ENCODE measurements at places on chromosomes 12 and 14. TPM values are rescaled to one million over a fixed set of nuclear protein-coding genes. Genes with fewer than 3 reads are reported as not detected.
A peak's percentile ranks its signal among the peaks of the same experiment; 100 is the strongest.

ENDOU gene
- total RNA-seq: 0.39 TPM

PTPRR gene
- total RNA-seq: 12.2 TPM

RNU4-1 gene
- total RNA-seq: 1,857 TPM

FIGNL2 gene
- total RNA-seq: not detected

DNA sequence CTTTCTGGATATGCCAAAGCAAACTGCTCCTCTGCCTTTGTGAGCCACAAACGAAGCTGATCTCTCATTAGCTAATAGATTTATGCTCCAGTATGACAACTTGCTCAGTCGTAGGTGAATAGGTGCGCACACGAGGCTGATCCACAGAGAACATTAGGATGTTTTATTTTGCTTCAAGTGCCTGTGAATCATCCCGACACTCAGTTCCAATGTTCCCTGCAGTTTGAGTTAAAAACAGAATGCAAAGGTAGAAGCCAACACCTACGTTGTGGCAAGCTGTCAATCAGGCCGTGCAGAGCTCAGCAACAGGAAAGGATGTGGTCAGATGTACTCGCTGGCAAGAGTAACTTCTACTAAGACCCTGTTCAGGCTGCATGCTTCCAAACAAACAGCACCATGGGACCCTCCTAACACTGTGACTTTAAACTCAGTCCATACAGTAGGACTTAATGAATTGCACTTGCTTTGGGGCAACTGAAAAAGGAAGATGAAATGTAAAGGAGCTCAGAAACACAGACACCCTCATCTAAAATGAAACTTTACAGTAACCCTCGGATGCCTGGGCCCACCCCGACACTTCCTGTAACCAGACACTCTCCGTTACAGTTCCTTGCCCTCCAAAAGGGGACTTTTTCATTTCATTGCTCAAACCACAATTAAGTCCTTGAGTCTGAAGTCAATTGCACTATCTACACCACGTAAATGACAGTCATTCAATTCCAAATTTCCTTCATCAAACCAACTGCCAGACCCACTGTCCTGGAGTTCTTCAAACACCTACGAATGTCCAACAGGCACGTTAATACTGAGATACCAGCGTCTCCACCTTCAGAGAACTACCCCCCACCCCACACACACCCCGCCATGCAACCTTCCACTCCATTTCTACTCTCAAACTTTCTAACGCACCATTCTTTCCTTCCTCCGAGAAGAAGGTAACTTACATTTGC lies 1.6 kb downstream of the CCDC88C start:
- DNase-seq: no peak
- no peaks in the 10 kb centered on the region for H3K27me3 ChIP-seq
- peaks cover 14% of the 10 kb centered on the region for H3K4me1 ChIP-seq
- H3K27ac ChIP-seq: no peak overlapping the region
- no peaks in the 10 kb centered on the region for H3K36me3 ChIP-seq
- H3K4me3 ChIP-seq: peak overlapping the region; percentile 83

DNA sequence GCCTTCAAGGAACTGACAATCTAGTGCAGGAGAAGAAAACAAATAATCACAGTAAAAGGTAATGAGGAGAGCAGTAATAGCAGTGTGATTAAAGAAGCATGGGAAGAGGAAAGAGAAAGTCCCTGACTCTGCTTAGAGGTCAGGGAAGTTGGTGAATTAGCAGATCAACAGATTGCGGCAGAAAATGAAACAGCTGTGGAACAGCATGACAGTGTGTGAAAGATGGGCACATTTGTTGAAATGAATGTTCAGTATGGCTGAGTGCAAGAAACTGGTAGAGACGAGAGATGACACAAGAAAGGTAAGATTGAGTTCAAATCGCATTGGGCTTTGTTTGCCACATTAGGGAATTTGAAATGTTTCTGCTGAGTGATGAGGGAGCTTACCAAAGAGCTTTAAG lies 63.7 kb upstream of the RASSF8 start:
- H3K36me3 ChIP-seq: no peaks in the 10 kb centered on the region
- H3K27ac ChIP-seq: no peak overlapping the region
- H3K4me3 ChIP-seq: no peak overlapping the region
- no peaks in the 10 kb centered on the region for H3K27me3 ChIP-seq
- DNase-seq: no peak

DNA sequence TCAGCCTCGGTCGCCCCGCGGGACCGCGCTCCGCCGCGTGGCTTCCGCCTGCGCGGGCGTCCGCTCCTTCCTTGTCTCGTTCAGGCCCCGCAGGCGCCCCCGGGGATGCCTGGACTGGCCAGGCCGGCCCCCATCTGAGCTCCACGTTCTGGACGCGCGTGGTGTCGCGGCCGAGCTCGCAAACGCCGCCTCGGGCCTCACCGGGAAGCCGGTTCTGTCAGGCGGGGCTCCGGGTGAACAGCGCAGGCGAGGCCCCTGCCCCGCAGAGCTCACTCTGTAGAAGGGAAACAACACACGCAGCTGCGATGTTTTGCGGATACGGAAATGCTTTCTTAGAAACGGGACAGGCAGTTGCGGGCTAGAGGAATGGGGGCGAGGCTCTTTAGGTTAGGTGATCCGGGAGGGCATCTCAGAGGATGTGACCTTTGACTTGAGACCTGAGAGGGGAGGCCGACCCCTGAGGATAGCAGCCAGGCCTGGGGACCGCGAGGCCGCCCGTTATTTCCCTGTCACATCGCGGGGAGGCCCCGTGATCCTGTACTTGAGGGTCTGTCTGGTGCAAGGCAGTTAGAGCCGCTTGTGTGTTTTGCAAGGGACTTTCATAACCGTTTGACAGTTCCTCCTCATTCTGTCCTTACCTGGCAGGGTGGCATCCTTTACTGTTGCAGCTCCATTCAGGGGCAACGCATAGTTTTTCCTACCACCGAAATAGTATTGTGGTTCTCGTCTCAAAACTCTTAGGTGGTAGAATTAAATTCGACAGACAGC lies 584 bp downstream of the VRK1 start:
- peak overlapping the region; percentile 91 for H3K4me3 ChIP-seq
- H3K4me1 ChIP-seq: peaks cover 12% of the 10 kb centered on the region
- peak; percentile 4 for DNase-seq
- no peaks in the 10 kb centered on the region for H3K27me3 ChIP-seq
- H3K27ac ChIP-seq: no peak overlapping the region

DNA sequence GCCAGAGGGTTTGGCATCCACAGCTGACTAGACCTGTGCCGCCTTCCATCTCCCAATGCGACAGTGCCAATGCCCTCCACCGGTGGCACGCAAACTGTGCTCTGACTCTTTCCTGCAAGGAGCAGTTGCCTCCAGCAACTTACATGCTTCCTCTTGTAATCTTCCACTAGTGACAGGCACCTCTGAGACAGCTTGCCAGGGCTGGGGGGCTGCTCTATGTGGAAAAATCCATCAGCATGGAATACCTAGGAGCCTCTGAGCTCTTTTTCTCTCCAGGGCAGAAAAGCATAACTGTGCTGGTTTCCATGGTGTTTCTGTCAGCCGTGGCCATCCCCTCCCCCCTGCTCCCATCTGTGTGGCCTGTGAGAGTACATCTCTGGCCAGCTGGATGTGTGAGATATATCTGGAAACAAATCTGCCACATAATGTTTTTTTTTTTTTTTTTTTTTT lies 110.6 kb downstream of the MYRFL start:
- H3K4me1 ChIP-seq: peaks cover 21% of the 10 kb centered on the region
- no peak overlapping the region for H3K4me3 ChIP-seq

DNA sequence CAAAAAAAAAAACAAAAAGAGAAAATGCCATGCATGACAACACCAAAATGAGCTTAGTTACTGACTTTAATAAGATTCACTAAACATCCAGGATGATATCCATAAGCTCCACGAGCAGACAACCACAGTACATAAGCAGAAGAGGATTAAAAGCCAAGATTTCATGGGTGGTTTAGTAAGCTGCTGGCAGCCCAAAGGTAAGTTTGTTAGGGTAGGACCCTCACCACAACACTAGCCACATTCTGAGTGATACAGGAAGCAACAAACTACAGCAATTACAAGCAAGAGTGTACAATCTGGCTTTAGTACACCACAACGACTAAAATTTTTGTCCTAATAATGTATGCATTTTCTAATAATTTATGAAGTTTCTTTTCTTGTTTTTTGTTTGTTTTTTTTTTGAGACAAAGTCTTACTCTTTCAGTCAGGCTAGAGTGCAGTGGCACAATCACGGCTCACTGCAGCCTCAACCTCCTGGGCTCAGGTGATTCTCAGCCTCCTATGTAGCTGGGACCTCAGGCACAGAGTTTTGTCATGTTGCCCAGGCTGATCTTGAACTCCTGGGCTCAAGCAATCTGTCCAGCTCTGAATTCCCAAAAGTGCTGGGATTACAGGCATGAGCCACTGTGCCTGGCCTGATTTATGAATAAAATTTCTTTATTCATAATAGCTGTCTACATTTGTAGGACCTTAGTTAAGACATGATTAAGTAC lies 221.4 kb downstream of the MED13L start:
- H3K4me1 ChIP-seq: peaks cover 19% of the 10 kb centered on the region
- no peaks in the 10 kb centered on the region for H3K27me3 ChIP-seq
- DNase-seq: no peak
- no peaks in the 10 kb centered on the region for H3K36me3 ChIP-seq
- no peak overlapping the region for H3K27ac ChIP-seq

GRCh38 chr12:108833757-108834472 lies 23.5 kb downstream of the SSH1 start:
- no peaks in the 10 kb centered on the region for H3K27me3 ChIP-seq
- peak; percentile 45 for DNase-seq
- H3K27ac ChIP-seq: peak overlapping the region; percentile 93

- DNase-seq: no peak
- H3K36me3 ChIP-seq: no peaks in the 10 kb centered on the region
- H3K4me1 ChIP-seq: no peaks in the 10 kb centered on the region
- H3K27ac ChIP-seq: no peak overlapping the region
- H3K27me3 ChIP-seq: no peaks in the 10 kb centered on the region
Measured at GRCh38 chr12:89882050-89882449, 173.4 kb upstream of the ATP2B1 start.

DNA sequence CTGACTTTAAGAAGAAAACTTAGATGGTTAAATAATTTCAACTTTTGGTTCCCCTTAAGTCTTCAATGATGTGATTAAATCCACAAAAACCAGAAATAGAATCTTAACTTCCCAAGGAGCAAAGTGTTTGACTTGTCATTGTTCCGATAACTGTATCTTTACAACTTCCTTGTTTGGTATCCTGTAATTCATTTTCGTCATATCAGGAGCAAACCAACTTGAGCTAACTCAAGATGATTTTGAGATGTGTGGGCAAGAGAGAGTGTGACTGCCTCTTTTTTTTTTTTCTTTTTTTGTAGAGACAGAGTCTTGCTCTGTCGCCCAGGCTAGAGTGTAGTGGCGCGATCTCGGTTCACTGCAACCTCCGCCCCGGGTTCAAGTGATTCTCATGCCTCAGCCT lies 25.3 kb downstream of the DRAM1 start:
- H3K4me1 ChIP-seq: no peaks in the 10 kb centered on the region
- no peaks in the 10 kb centered on the region for H3K27me3 ChIP-seq
- H3K4me3 ChIP-seq: no peak overlapping the region
- H3K27ac ChIP-seq: no peak overlapping the region

- peak overlapping the region; percentile 4 for H3K4me3 ChIP-seq
- peak; percentile 71 for DNase-seq
- peaks cover 79% of the 10 kb centered on the region for H3K4me1 ChIP-seq
Measured at GRCh38 chr12:50618864-50619609, 114.3 kb downstream of the DIP2B start.

GRCh38 chr12:110107369-110108281 lies 16.5 kb upstream of the IFT81 start:
- H3K27me3 ChIP-seq: no peaks in the 10 kb centered on the region
- no peaks in the 10 kb centered on the region for H3K36me3 ChIP-seq
- no peak overlapping the region for H3K27ac ChIP-seq
- DNase-seq: no peak
- no peak overlapping the region for H3K4me3 ChIP-seq
- H3K4me1 ChIP-seq: 0 out of 2 replicates have a peak, but pooled peaks cover 3% of the 10 kb centered on the region

DNA sequence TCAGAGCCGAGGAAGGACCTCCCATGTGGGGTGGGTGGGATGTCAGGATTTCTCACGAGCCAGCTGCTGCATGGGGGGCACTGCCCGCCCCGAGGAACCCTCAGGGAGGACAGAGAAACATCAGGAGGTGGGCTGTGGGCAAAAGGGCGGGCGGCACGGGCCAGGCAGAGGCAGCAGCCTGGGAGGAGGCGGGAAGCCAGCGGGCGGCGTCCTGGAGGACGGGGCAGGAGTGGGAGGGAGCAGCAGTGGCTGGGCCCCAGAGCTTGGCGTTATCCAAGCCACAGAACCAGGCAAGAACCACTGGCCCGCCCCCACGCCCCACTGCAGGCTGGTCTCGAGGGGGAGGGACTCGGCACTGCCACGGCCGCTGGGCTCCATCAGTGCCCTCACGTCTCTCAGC lies 2.4 kb downstream of the C14orf180 start:
- no peak for DNase-seq
- no peaks in the 10 kb centered on the region for H3K36me3 ChIP-seq
- no peaks in the 10 kb centered on the region for H3K4me1 ChIP-seq
- peaks cover 99% of the 10 kb centered on the region for H3K27me3 ChIP-seq
- no peak overlapping the region for H3K27ac ChIP-seq
- H3K4me3 ChIP-seq: no peak overlapping the region

- no peaks in the 10 kb centered on the region for H3K27me3 ChIP-seq
- DNase-seq: no peak
- no peaks in the 10 kb centered on the region for H3K36me3 ChIP-seq
- no peaks in the 10 kb centered on the region for H3K4me1 ChIP-seq
- H3K27ac ChIP-seq: no peak overlapping the region
Measured at GRCh38 chr12:108352591-108352990, 13.5 kb upstream of the CMKLR1 start.

DNA sequence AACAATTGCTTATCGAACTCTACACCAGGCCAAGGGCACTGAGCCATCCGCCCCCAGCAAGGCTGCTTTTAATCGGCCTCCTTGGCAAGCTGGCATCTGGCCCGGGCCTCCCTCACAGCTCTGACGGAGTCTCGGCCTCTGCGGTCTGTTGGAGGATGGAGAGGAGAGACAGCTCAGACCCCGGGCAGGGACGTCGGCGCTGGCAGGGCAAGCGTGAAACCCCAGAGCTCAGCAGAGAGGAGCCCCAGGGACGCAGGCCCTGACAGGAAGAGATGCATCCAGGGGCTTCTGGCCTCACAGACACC lies 17.5 kb downstream of the CAMKK2 start:
- no peaks in the 10 kb centered on the region for H3K36me3 ChIP-seq
- DNase-seq: no peak
- peaks cover 12% of the 10 kb centered on the region for H3K4me1 ChIP-seq
- H3K27me3 ChIP-seq: no peaks in the 10 kb centered on the region
- no peak overlapping the region for H3K27ac ChIP-seq

DNA sequence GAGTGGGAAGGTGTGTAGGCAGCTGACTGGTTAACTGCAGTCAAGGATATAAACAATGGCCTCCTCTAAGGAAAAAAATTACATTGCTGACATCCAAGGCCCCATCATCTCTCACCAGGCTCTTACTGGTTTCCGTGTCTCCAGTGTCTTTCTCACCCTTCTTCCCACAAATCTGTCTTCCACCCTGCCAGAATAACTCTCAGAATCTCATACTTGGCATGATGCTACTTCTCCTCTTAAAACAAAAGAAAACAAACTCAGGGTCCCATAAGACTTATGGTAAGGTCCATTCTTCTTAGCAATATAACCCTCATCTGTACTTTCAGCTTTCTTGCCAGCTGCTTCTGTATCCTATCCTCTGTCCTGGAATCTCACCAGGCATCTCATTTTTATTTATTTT lies 68.9 kb downstream of the SUSD6 start:
- no peaks in the 10 kb centered on the region for H3K36me3 ChIP-seq
- no peak for DNase-seq
- no peaks in the 10 kb centered on the region for H3K4me1 ChIP-seq
- no peak overlapping the region for H3K4me3 ChIP-seq
- H3K27ac ChIP-seq: no peak overlapping the region
- H3K27me3 ChIP-seq: no peaks in the 10 kb centered on the region

Data from PC-9 (cell line).